HTR-8/SVneo (cell line): ENCODE measurements at places on chromosomes 6 and 20.

GRCh38 chr6:72412709-72413044 lies 209.2 kb upstream of the KCNQ5 start:
- no peak for DNase-seq

- no peak for DNase-seq
These were observed 101.8 kb upstream of the SIM1 start for GRCh38 chr6:100566563-100566962.

- DNase-seq, result no peak
These were observed 22.6 kb downstream of the FOXP4 start for GRCh38 chr6:41568585-41569384.

GRCh38 chr6:23446469-23446967 lies 679.5 kb upstream of the NRSN1 start:
- DNase-seq, result peak; percentile 5

- no peak for DNase-seq
These were observed 72.6 kb upstream of the RNF24 start for GRCh38 chr20:4087923-4088322.

DNA sequence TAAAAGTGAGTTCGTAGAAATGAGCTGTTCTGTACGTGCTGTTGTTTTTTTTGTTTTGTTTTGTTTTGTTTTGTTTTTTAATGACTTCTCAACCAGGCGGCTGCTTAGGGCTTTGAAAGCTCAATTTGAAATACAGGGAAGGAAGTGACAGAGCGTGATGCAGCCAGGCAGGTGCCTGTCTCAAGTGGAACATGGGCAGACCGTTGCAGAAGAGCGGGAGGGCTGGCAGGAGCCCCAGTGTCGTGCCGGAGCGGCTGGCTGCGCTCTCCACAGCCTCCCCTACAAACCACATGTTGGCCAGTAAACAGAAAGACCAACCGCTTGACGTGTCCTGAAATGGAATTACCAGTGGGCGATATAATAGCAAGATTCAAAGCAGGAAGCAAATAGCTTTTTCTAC lies 164.9 kb upstream of the RREB1 start:
- DNase-seq, result no peak

DNA sequence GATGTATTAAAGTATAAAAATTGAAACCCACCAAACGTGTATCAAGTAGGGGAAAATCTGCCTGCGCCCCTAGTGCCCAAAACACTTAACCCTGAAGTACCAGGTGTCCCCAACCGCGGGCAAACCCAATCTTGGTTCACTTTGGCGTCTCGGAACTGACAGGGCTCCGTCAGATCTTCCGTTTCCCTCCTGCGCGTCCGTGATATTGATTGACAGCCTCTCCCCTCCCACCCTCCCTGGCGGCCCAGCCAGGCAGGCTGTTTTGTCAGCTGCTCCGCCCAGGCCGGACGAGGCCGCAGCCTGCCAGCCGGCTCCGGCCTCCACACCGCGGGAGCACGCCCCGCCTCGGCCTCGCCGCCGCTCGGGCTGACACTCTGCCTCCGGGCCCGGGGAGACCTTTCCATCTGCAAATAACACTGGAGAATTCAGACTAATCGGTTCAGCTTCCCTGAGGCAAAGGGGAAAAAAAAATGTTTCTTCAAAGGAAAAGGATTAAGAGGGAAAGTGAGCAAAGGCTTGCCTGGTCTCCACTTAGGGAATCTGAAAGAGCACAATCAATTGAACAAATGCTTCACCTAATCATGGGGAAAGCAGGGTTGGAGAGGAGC lies 234.9 kb upstream of the MCHR2 start:
- DNase-seq, result peak; percentile 53

- no peak for DNase-seq
These were observed 10.9 kb downstream of the DEFB129 start for GRCh38 chr20:237929-238328.

- no peak for DNase-seq
These were observed 37.4 kb downstream of the PRR18 start for GRCh38 chr6:166270706-166271375.
